ENCODE measurements at places on chromosomes 4 and X.

DNA sequence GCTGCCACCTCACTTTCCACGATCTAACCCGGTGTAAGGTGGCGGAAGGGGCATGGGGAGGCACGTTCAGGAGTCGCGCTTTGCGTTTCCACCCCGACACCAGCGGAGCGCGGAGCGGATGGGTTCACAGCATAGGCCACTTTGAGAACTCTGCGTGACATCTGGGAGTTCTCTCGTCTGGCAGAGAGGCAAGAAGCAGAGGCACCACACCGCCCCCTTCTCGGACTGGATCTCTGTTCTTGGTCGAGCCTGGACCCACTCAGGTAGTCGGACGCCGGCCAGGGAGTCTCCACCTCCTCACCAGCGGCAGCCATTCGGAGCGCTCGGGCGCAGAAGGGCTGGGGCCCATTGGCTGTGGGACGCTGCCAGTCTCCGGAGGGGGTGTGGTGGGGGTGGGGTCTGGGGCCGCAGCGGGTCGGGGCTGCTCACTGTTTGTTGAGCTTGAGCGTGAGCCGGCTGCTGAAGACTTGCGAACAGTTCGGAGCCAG is at the start of gene DACH2:
Gene DACH2 (plus strand): TSS at position 428 of the 488 bp plus-strand sequence.
- no peak for DNase-seq

DNA sequence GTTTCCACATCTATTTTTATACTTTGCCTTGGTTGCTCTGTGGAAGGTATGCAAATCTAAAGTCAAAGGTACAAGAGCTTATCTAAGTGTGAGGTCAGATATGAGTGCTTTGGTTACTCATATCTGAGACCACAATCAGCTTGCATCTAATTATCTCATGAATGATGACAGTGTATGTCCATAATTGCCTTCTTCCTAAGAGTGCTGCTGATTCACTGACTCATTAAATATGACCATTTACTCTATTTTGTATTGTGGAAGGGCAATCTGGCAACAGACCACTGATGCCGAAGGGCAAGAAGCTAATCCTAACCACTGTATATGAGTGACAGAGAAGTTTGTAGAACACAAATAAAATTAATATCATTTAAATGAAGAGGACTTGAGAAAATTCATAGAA is 1190.2 kb upstream of the AGA start:
- DNase-seq, result no peak

DNA sequence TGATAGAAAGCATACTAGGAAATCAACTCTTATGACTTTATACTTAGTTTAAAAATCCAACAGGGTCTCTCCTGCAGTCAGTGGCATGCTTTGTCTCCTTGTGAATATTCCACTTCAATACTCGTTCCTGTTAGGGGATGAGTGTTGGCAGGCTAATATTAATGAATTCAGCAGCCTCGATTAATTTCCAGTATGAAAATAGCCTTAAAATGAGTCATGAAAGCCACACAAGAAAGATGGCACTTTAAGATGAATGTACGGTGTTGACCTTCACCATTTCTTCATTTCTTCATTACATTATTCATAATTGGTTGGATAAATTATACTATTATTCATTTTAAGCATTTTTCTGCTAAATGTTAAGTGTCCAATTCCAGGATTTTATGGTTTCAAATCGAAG is 29.2 kb downstream of the GABRB1 start:
- DNase-seq, result no peak

- no peak for DNase-seq
Measured at GRCh38 chr4:182494103-182494502, 250.9 kb downstream of the TENM3 start.

DNA sequence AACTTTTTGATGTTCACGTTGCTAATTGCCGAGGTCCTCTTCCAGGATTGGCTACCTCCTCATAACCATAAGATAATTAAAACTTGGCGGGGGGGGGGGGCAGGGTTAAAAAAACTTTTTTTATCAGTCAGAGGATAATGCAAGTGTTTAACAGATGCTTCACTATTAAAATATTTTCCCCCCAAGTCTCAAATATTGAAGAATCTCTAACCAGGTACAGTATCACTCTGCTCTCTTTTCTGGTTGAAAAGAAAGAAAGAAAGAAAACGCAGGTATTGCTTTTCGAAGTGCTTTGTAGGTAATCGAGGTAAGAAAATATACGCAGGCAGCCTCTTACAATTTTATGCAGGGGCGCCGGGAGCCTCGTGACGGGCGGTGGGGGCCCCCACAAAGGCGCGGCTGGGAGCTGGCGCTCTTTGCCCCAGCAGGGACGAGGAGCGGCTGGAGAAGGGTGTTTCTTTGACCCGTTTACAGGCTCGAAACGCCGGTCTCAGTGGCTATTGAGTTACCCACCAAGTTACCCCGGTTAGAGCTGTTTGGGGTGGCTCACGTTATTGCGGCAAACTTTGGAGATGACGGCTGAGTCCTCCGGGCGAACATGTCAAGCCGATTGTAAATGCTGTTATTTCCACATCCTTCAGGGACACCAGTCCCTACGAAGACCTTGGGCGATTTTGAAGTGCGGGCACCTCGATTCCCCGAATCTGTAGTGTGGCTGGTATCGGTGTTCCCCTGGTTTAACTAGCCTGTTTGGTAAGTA is 477 bp upstream of the HAND2 start:
- no peak for DNase-seq

DNA sequence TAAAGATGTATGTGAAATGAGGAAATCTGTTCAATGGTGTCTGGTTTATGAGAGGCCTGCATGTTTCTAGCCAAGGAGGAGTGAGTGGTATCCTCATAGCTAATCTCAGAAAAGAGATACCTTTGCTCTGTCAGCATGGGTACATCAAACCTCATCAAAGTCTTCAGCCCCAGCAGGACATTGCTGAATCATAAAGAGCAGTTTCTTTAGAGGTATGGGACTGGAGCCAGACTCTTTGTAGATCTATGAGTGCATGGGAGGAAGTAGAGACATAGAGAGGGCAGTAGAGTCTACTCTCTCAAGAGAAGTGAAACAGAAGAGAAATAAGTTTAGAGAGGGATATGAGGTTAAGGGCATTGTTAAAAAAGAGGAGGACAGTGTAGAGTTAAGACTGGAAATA is 1950.9 kb downstream of the ARAP2 start:
- no peak for DNase-seq

DNA sequence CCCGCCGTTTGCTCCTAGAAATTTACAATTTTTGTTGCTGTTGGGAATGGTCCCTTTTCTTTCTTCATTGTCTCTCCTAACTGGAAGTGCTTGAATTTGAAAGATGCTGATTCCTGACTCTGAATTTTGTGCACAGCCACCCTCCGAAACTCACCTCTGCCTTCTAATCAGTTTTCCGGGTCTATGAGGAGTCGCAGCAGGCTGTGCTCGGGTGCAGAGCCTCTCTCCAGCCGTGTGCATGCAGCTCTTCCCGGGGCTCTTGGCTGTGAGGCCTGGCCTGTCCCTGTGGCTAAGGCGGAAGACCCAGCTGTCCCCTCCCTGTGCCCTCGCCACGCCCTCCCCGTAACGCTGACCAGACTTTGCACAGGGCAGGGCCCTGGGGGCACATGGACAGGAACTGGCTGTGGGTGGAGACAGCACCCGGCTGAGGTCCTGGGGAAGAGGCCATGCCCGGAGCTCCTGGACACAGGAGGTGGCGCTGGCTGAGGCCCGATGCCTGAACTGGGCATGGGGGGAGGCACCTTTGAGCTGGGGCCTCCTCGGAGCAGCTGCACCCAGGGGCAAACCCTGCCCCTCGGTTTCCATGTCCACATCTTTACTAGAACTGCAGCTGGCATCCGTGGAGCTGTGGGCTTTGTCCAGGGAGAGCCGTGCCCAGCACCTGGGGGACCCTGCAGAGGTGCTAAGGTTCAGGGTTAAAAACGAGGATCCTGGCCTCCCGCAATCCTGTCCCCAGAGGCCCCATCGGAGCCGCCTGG is 32.6 kb upstream of the SPON2 start:
- DNase-seq, result peak; percentile 62

- DNase-seq, result no peak
Measured at GRCh38 chr4:79164907-79165610, 160.8 kb downstream of the NAA11 start.

DNA sequence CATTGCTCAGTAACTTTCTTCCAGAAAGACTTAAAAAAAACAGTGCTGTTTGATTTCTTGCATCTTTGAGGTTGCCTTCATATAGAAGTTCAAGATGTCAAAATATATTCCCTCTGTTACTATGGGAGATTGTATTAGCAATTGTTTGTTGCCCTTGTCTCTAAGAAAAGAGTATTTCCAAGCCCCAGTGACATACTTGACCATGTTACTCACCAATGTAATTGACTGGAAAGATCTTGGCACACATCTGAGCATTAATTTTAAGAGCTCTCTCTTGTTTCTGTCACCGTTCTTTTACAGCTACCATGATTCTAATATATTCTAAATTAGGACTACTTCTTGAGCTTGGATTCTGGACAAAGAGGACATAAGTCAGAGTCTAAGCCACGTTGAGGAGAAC is 902.7 kb upstream of the EPHA5 start:
- DNase-seq, result no peak

- DNase-seq, result no peak
Measured at GRCh38 chr4:80103629-80104028, 30.6 kb upstream of the ANTXR2 start.

DNA sequence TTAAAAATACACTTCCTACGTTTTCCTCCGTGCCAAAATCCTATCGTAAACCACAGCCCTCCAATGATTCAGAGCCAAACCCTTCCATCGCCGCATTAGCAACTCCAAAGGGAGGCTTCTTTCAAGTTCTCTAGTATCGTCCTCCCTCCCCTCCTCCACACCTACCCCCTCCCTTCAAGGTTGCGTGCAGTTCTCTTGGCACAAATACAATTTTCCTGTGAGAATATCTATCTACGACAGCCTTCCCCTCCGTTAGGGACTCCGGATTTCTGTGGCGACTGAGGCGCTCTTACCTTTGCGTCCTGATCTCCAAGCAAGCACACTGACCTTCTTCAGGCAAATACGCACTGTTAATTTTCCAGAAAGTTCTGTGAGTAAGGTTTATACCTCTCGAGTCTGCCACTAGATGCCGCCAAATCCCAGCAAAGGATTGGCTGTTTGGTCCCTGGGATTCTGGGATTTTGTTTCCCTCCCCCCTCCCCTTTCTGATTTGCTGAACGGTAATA is 1.2 kb upstream of the MORF4L2 start:
- DNase-seq, result peak; percentile 56

DNA sequence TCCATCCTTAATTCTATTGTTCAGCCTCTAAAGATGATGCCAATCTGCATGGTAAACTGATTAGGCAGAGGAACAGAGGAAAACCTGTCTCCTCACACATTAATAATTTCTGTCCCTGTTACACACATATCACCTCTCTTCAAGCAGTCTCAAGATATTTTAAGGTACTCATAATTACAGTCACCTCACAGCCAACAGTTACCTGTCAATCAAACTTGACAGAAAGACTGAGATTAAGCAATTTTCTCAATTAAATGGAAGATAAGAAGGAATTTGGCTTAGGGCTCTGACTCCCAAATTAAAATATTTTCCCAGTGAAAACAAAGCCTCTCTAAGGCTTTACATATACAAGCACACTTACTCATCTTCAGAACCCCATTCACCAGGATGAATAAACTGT is 85.2 kb downstream of the MAPK10 start:
- DNase-seq, result no peak

DNA sequence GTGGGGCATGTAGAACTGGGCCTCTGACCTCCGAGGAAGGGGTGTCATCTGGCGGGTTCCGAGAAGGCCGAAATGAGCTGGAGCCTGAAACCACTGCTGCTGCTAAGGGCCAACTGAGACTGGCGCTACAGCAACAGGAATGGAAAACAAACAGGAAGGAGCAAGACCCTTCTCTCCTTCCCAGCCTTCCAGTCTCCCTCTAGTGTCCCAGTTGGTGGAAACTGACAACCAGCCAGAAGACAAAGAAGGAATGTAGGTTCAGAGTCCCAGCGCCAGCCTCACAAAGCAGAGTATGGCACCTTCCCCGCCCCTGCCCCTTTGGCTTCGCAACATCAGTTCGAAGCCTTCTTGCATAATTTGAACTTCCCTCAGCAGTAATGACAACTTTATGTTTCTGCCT is 24.4 kb upstream of the PDZD4 start:
- DNase-seq, result no peak

DNA sequence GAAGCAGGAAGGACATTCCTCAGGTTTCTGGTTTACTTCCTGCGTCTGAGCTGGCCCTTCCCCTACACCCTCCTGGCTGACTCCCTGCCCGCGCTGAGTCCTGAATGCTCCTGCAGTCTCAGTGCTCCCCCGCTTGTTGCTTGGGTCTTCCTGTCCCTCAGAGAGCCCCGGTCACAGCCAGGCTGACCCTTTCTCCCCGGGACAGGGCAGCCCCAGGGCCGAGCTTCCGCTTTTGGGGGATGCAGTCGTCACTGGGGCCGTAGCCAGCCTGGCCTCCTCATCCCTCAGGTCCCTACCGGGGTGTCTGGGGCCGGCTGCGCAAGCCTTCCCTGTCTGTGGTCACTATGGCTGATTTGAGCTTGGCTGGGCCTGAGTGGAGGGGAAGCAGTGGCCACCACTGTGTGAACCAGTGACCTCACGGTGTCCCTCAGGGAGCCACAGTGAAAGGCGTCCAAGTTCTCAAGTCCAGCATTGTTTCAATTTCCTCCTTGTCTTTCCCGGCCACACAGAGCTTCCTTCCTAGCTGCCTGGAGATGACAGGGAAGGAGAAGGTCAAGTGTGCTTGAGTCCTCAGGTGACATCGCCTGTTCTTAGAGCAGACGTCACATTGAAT is 34.1 kb upstream of the ASMTL start:
- no peak for DNase-seq

DNA sequence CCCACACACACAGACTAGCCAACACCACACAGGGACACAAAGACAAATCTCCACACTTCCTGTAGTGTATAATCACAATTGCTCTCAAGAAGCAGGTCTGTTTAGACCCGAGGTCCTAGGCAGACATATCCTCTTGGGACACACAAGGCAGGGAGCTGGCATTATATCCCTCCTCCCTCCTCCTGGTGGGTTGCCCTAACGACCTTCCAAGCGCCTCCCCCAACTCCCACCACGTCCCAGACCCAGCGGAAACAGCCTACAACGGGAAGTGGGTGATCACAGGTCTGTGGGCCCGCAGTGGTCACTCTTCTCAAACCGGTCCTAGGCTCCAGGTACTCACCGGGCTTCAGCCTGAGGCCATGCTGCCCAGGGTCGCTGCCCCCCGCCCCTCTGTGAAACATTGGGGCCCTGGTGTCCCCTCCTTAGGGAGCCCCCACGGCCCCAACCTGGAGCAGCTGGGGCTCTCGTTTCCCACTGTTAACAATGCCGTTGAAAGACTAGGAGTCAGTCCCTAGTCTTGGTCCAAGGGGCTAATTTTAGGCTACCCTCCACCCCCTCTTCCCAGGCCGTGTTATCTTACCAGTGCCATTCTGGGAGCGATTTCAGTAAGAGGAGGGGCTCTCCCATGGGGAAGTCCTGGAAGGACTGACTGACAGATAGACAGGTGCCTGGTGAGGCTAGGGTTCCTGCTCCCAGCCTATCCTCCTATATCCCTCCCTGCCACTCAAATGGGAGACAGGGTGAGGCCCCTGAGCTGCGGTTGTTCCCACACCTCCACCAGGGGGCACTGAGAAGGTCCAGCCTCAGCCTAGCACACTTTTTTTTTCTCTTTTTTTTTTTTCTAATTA is at the start of gene ASB12:
Gene ASB12 (minus strand): TSS at position 485 of the 848 bp plus-strand sequence. CDS start 4,957 bp downstream, outside the sequence.
- DNase-seq, result no peak

- no peak for DNase-seq
Measured at GRCh38 chr4:54509057-54509456, 148.7 kb upstream of the KIT start.

- DNase-seq, result no peak
Measured at GRCh38 chrX:149398027-149398426, 107.1 kb downstream of the IDS start.

GRCh38 chr4:163003979-163004378 is 162.7 kb downstream of the NAF1 start:
- no peak for DNase-seq

- DNase-seq, result no peak
Measured at GRCh38 chrX:20452487-20452886, 185.8 kb upstream of the RPS6KA3 start.

GRCh38 chr4:53997898-53998297 is 66.5 kb downstream of the CHIC2 start:
- no peak for DNase-seq

Measured in PC-9 (cell line).